ENCODE measurements at places on chromosomes 11 and 22. TPM values are rescaled to one million over a fixed set of nuclear protein-coding genes. Genes with fewer than 3 reads are reported as not detected.
A peak's percentile ranks its signal among the peaks of the same experiment; 100 is the strongest.

DNA sequence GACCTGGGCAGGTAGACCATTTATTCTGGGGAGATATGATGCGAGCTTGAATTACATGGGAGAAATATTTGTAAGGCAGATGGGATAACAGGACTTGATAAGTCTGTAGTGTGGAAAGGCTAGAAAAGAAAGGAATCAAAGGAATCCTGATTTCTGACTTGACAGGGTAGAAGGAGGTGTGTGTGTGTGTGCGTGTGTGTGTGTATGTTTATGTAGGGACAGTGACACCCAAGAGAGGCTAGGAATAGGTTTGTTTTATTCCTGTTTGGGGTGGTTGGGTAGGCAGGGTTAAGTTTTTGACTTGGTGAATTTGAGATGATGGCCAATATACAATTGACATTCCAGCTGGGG is 390 bp upstream of the HTATIP2 start:
- no peak for DNase-seq
- H3K27ac ChIP-seq: no peak overlapping the region

DNA sequence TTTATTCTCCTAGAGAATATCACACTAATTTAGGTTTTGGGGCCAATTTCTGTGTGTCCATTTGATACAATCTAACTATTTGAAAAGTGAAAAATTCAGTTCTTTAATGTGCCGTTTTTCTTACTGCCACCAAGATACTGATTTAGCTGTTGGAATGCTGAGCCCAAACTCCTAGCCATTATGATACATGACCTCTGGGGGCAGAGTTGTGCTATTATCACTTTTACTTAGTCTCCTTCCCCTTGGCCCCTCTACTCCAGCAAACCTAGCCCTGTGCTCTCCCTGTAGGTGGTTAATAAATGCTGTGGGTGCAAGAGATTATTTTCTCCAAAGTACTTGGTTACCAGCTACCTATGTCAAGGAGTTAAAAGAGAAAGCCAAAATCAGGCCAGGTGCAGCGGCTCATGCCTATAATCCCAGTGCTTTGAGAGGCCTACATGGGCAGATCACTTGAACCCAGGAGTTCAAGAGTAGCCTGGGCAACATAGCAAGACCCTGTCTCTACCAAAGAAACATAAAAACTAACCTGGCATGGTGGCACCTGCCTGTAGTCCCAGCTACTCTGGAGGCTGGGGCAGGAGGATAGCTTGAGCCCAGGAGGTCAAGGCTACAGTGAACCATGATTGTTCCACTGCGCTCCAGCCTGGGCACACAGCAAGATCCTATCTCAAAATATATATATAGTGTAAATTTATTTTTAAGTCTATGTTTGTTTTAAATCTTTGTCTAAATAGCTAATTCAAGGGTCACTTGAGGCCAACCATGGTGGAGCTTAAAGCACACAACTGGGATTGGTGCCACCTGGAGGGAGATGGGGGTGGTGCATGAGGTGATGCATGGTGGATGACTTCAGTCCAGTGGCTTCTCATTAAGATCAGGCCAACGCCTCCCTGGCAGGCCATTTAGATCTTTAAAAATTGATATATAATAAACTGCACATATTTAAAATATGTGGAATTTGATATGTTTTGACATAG is 193.2 kb upstream of the PLET1 start:
- no peaks in the 10 kb centered on the region for H3K4me1 ChIP-seq
- peak; percentile 12 for DNase-seq
- H3K27me3 ChIP-seq: 0 out of 2 replicates have a peak, but pooled peaks cover under 1% of the 10 kb centered on the region
- H3K4me3 ChIP-seq: no peak overlapping the region

DNA sequence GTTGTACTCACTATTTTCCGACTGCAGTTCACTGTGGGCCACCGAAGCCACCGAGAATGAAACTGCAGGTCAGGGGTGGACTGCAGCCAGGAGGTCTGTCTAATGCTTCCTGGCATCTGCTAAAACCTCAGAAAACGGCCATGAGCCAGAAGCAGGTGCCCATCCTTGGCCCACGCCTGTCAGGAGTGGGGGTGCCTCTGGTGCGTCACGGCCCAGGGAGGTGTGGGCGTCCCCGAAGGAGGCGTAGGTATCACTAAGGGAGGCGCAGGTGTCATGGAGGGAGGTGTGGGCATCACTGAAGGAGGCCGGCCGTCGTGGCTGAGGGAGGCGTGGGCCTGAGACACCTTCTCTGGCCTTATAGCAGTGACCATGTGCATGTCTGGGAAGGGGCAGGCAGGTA is 456.2 kb downstream of the TBC1D22A start:
- no peak overlapping the region for H3K27ac ChIP-seq
- H3K4me3 ChIP-seq: no peak overlapping the region
- no peak for DNase-seq
- no peaks in the 10 kb centered on the region for H3K4me1 ChIP-seq

The TREH gene
- polyA plus RNA-seq: not detected

GRCh38 chr11:45920531-45921477 is 1.7 kb upstream of the LARGE2 start:
- H3K4me3 ChIP-seq: no peak overlapping the region
- H3K36me3 ChIP-seq: peaks cover 5% of the 10 kb centered on the region
- no peak for DNase-seq

DNA sequence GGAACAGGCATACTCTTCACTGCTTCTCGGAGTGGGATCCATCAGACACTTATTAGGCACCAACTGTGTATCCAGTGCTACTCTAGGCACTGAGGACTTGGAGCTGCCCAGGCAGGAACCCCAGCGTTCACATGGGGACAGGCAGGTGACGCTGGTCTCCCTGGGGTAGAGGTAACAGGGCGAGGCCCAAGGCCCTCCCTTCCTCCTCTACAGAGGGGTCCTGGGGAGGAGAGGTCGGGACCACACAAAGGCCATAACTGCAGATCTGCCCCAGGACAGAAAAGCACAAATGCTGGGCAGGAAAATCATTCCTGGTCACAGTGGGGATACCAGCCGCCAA is 262.2 kb downstream of the BRD1 start:
- H3K27me3 ChIP-seq: no peaks in the 10 kb centered on the region
- H3K4me1 ChIP-seq: no peaks in the 10 kb centered on the region
- DNase-seq: no peak
- no peaks in the 10 kb centered on the region for H3K36me3 ChIP-seq
- H3K4me3 ChIP-seq: no peak overlapping the region

DNA sequence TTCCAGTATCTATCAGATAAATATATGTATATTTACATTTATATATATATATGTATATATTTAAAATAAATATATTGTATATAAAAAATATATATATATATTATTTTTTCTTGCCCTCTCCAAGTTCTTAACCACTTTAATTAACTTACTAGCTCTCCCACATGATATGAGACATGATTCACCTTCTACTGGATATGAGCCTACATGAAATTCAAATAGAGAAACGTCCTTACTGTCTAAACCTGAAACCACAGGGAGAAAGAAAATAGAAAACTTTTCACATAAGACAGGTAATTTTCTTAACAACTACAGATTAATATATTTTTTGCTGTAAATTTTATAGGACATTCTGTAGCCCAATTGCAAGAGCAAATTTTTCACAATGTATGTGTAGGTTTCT is 391.6 kb downstream of the ETS1 start:
- H3K4me3 ChIP-seq: no peak overlapping the region
- H3K27me3 ChIP-seq: no peaks in the 10 kb centered on the region
- H3K27ac ChIP-seq: no peak overlapping the region
- DNase-seq: no peak

- no peak overlapping the region for H3K4me3 ChIP-seq
- no peaks in the 10 kb centered on the region for H3K4me1 ChIP-seq
- no peak for DNase-seq
- H3K36me3 ChIP-seq: no peaks in the 10 kb centered on the region
- no peak overlapping the region for H3K27ac ChIP-seq
Observed at GRCh38 chr11:95239871-95240649, 9.1 kb upstream of the SESN3 start.

The RSF1 gene
- 13.9 TPM for polyA plus RNA-seq
